ENCODE measurements at places on chromosomes 2 and 18.

DNA sequence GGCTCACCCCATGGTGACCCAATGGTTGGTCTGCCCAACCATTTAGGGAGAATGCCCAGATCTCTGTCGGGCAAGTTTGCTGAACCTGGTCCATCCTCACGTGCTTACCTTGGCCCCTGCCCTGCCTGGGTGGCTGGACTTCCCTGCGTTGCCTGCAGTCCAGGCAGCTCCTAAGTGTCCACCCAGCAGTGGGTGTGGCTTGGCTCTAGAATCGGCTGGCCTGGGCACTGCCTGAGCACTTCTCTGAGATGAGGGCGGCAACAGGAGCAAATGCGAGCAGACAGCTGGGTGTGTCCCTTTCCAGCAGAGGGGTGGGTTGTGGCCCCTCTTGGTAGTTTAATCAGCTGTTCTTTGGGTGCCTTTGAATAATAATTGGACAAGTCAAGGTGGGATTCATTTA, 11.3 kb downstream of the PCARE start:
- DNase-seq, result no peak

- no peak for DNase-seq
These were observed 140.0 kb downstream of the MC4R start for GRCh38 chr18:60232541-60232940.

GRCh38 chr2:69774984-69775982, 33.3 kb downstream of the ANXA4 start:
- DNase-seq, result no peak

- DNase-seq, result no peak
These were observed 779 bp downstream of the MALL start for GRCh38 chr2:110114831-110115255.

DNA sequence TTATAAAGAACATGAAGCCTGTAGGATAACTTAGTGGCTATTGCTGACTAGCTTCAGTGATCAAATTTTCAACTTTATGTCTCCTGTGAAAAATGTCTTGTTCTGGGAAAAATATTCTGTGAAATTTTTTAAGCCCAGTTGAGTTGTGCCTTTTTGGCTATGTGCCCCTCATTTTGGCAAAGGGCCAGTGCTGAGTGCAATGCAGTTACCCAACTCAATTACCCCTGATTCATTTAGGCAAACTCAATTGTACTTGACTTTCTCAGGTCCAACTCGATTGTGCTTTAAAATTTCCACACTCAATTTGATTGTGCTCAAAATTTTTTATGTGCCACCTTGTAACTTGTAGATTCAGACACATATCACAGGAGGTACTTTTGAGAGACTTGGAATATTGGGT, 548.8 kb upstream of the NRP2 start:
- DNase-seq, result no peak

DNA sequence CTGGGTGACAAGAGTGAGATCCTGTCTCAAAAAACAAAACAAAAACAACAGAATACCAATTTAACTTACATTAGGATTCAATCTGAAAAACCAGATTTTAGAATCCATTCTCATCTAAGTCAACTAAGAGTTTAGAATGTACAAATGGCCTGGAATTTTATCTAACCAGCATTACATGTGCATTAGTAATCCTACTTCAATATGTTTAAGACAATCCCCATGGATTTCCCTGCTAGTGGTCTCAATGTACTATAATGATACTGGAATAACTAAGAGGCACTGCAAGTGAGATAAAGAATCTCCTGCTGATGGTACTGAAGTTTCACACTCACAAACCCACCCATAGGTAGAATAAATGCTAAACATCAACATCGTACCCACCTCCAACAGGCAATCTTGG, 53.9 kb upstream of the DNER start:
- no peak for DNase-seq

- DNase-seq, result no peak
These were observed 166.5 kb downstream of the MAIP1 start for GRCh38 chr2:200121931-200122330.

GRCh38 chr2:9596621-9597311, 34.0 kb downstream of the YWHAQ start:
- DNase-seq, result no peak

DNA sequence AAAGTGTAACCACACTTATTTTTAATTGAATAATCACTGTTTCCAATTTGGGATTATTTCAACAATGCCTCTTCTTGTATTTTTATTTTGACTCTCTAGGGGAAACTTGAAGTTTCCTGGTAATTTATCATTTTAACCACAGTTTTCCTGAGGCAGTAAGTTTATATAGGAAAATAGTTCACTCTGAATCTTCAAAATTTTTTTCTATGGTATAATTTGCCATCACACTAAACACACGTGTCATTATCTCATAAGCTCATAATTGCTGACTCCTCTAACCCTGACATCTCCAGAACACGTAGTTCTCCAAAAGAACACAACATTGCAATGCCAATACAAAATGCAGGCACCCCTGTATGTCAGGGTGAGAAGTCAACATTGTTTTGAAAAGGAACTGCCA, 102.2 kb upstream of the FZD7 start:
- DNase-seq, result no peak

DNA sequence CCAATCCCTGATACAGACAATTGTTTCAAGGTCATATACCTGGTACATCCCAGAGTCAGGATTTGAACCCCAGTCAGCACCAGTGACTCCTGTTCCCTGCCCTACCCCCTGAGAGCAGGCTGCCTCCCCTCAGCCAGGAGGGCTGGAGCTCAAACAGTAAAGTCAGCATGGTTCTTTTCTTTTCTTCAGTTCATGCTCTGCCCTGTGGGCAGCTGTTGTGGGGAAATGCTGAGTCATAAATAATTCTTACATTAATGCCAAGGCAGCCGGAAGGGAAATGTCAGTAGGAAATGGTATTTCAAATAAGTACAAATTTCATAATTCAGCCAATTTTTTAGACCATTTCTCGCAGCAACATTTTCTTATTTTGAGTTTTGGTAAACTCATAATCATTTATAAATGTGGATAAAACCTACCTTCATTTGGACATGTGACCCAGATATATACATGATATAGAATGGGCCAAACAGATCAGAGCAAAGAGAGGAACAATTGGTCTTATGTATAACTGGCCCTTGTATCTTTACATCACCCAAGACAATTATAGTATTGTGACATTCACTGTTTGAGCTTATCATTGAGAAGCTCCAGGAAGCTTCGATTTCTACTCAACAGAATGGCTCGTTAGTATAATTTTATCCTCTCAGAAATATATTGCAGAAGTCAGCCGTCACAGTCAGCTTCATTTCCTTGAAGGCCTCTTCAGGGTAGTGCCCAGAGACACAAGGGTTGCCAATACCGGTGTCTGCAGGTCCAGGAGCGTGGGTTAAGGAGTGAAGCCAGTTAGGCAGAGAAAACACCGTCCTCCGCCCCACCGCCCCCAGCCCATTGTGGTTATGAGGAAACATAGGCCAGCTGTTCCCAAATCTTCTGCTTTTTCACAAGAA, 28.0 kb upstream of the SCYGR1 start:
- DNase-seq, result no peak

GRCh38 chr2:1460851-1461418, 47.7 kb downstream of the TPO start:
- no peak for DNase-seq

GRCh38 chr2:10193851-10194820, 71.6 kb downstream of the RRM2 start:
- DNase-seq, result no peak

DNA sequence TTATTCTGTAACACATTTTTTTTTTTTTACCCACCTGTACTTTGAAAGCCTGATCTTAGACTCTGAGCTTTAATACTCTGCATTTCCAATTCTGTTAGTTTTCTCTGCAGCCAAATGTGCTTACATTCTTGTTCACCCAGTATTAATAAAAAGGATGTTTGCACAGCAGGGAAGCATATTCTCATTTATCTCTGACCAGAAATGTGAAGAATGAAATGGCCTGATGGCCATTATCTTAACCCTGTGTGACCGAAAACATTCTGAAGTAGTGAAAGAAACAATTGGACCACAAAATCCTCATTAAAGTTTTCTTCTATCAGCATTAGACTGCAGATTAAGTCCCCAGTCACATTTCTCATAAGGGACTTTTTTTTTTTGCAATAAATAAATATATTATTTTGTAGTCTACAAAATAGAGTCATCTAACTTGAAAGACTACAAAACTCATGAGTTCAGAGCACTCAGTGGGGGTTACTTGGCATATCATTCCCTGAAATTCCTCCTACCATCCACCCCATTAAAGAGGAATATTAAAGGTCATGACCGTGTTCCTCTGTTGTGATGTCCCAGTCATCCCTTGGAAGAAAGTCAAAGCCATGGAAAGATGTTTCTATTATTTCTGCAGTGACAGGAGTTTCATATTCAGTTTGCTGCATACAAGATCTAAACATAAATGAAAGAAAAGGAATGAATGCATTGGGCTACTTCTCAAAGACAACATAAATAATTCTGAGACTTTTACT, 364.4 kb downstream of the RND3 start:
- no peak for DNase-seq

DNA sequence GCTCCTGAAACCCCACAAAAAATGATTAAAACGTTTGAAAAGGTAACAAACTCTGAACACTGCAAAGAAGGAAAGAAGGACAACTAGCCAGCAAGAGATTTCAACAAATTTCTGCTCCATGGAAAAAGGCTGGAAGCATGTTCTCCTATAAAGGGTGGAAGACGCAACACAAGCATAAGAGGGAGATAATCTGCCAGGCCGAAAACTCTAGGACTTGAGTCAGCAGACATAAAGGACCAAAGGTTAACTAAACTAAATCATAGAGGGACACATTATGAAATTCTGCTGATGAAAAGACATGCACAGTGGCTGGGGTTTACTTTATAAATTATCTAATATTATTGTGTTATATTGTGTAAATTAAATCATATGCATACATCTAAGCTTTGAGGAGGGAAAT, 6.8 kb downstream of the NPHP1 start:
- no peak for DNase-seq

- DNase-seq, result no peak
These were observed 87.7 kb upstream of the CXCR4 start for GRCh38 chr2:136205615-136206014.

GRCh38 chr2:17506736-17507616, 11.3 kb downstream of the RAD51AP2 start:
- no peak for DNase-seq

- no peak for DNase-seq
These were observed 372.7 kb downstream of the FBXO15 start for GRCh38 chr18:73774811-73775509.

- no peak for DNase-seq
These were observed 9.1 kb downstream of the SMIM21 start for GRCh38 chr18:75418293-75419005.

DNA sequence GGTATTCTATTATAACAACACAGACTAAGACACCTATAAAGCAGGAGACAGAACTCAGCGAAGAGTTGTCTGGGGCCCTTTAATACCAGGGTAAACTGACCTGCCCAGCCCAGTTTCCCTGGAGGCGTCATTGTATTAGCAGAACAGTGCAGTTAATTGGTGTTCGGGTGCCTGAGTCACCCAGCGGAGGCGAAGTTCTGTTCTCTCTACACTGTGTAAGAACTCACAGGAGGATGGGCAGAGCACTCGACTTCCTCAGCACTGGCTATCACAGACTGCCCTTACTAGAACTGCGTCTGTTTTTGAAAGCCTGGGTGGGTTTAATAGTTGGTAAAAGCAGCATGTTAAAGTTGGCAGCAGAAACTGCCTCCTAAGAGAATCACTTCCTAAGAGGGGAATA, 106.5 kb upstream of the ATP8B1 start:
- DNase-seq, result no peak

- DNase-seq, result no peak
These were observed 213.9 kb downstream of the FBXO15 start for GRCh38 chr18:73933685-73934084.

DNA sequence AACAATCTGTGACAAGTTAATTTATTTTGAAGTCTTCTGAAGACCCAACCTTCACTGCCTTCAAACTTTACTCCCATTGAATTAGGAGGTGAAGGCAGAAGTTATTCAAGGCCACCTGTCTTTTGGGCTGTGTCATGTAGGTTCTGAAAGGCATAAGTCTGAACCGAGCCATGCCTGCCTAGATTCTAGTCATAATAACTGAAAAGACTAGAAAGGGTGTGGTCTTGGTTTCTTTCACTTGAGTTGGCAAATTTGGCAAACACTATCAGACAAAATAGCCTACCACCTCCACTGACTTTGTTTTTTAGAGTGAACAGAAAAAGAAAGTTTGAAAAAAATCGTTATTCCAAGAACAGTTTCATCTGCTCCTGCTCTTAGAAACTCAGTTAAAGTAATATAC, 38.4 kb downstream of the PPM1B start:
- DNase-seq, result no peak

DNA sequence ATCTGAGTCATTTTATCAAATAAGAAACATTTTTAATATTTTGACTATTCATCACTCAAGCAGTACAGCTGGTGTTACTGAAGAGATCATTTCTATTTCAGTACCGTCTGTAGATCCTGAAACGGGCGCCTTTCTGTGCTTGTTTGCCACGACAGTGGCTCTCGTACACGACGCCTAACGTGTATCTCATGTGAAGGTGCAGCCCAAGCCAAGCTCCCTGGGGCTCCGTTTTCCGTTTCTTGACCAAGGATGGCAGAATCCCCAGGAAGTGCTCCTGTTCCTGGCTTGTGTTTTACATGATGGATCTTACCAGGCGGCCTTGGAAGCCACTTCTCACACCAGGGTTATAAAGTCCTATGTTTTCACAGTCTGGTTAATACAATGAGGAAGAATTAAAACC, 320.6 kb downstream of the GBX2 start:
- no peak for DNase-seq

DNA sequence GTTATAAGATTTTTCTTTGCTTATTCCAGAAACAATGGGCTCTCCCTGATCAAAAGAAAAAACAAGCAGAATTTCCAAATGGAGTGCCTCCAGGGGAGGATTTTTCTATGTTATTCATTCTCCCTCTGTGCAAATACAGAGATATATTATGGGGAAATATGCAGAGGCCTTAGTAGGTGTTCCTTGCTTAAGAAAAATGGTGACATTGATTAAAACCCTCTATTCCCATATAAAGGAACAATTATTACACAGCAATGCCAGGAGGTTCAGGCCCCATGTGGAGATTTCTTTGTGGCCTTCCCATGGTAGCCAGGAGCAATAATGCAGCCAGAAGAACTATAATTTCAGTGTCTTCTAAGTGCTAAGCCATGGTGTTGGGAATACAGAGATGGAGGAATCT, 255.9 kb upstream of the CXCR4 start:
- no peak for DNase-seq

GRCh38 chr2:110804915-110805314, 72.5 kb downstream of the ACOXL start:
- peak; percentile 15 for DNase-seq

- DNase-seq, result no peak
These were observed 27.5 kb downstream of the TMEM178A start for GRCh38 chr2:39693245-39693644.

DNA sequence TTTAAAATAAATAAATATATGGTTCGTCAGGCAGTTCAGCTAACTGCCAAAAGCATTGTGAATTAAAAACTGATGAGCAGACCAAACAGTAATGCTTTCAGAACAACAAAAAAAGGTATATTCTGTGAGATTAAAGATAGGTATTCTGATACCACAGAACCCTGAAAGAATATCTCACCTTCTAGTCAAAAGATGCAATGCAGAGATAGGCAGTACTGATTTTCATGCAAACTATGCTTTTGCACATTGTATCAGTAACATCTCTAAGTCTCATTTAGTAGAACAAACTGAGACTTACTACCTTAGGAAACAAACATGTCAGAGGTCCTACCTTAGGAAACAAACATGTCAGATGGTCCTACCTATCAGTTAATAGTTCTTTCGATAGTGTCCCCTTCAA, 32.4 kb downstream of the CUL3 start:
- DNase-seq, result no peak

- no peak for DNase-seq
These were observed 124.8 kb downstream of the DTNB start for GRCh38 chr2:25548601-25549000.

GRCh38 chr2:177551989-177552421, 159.4 kb downstream of the AGPS start:
- DNase-seq, result no peak
